Activated CD8-positive, alpha-beta memory T cell treated with anti-CD3 and anti-CD28 coated beads for 48 hours (primary cell): ENCODE measurements at places on chromosomes 11 and 22.
A peak's percentile ranks its signal among the peaks of the same experiment; 100 is the strongest.

GRCh38 chr11:44767421-44767820, 40.7 kb downstream of the TSPAN18 start:
- no peak for DNase-seq

- DNase-seq, result no peak
These were observed 169.1 kb upstream of the B3GAT1 start for GRCh38 chr11:134581121-134581626.

DNA sequence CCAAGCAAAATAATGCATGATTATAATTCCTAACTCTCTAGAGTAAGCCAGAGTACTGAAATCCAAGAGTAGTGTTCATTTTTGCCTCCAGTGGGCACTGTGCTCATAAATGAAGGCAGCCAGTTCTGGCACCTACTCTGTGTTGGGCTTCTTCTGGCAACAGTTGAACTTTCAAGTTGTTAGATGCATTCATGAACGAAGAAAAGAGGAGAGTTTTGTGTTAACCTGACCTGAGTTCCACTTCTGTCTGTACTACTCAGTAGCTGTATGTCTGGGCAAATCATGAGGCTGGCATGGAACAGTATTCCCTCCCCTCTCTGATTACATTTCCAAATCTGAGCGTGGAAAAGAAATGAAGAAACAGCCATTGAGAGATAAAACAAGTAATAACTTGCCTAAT, 20.3 kb upstream of the TENM4 start:
- no peak for DNase-seq

DNA sequence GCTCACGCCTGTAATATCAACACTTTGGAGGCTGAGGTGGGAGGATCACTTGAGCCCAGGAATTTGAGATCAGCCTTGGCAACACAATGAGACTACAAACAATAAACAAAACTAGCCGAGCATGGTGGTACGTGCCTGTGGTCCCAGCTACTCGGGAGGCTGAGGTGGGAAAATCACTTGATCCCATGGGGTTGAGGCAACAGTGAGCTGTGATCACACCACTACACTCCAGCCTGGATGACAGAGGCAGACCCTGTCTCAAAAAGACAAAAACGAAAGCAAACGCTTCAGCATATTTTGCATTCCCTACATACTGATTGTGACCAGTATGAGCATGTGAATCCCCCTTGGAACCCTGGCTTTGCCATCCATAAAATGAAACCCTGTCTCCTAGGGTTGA, 33.9 kb upstream of the MN1 start:
- no peak for DNase-seq

DNA sequence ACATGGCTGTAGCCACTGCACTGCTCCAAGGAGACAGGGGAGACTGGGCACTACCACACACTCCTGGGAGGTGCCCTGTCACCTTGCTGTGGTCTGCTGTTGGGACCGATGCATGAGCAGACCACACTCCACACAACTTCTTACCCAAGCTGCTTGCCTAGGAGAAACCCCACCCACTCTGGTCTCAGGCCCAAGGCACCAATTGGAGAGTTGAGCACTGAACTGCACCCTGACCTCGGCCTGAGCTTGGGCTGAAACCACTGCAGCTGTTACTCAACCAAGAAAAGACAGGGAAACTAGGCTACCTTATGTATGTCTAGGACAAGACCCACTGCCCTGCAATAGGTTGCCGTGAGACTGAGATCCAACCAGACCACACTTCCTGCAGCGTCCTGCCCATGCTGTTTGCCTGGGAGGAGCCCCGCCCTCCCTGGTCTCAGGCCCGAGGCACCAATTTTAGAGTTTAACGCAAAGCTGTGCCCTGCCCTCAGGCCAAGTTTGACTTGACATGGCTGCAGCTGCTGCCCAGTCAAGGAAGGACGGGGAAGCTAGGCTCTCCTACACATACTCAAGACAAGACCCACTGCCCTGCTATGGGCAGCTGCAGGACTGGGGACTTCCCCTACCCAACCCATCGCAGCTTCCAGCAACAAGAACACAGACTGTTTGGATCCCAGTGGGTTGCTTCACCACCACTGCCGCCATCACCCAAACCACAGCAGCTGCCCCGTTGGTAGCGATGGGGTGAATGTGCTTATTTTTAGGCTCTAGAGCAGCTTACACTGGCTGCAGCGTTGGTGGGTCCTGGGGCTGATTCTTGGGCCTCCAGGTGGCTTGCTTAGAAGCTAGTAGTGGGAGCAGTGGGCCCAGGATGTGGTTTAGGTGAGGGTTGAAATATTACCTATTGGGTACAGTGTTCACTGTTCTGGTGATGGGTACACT, 66.8 kb downstream of the BRD1 start:
- DNase-seq, result no peak

GRCh38 chr11:120703358-120704152, 192.0 kb downstream of the GRIK4 start:
- no peak for DNase-seq

DNA sequence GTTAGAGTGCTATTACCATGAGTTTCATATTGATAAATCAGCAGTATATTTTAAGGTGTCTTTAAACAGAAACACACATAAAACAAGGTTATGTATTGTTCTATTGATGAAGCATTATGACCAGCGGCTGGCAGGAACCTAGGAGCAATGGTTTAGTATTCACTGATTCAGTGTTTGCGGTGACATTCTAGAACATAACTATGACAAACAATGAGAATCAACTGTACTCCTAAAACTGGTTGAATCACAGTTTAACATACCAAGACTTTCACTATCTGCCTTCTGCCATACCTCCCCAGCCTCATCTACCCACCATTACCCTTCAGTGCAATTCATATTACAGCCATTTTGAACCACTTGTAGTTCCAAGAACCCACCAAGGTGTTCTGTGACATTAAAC, 8.8 kb downstream of the HOATZ start:
- DNase-seq, result no peak

GRCh38 chr11:15489281-15489680, 374.6 kb downstream of the INSC start:
- DNase-seq, result no peak

DNA sequence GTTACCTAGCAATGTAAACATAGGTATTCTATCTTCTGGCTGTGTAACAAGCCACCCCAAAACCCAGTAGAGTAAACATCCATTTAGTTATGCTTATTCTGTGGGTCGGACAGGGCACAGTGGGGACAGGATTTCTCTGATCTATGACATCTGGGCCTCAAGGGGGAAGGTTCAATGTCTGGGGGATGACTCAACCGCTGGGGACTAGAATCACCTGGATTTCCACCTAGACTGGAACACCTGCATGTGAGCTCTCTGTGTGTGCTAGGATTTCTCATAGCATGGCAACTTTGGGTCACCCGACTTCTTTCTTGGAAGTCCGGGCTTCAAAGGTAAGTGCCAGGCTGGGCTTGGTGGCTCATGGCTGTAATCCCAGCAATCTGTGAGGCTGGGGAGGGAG, 36.5 kb upstream of the MICAL2 start:
- no peak for DNase-seq

GRCh38 chr11:61162092-61162941, 1.1 kb upstream of the VPS37C start:
- DNase-seq, result no peak

GRCh38 chr11:32931606-32932005, 39.0 kb downstream of the QSER1 start:
- DNase-seq, result no peak

- no peak for DNase-seq
These were observed 8.9 kb downstream of the TPST2 start for GRCh38 chr22:26581026-26581425.

- DNase-seq, result no peak
These were observed 35.6 kb upstream of the JAM3 start for GRCh38 chr11:134033276-134033675.

GRCh38 chr11:45739866-45740265, 65.1 kb upstream of the SLC35C1 start:
- DNase-seq, result no peak

DNA sequence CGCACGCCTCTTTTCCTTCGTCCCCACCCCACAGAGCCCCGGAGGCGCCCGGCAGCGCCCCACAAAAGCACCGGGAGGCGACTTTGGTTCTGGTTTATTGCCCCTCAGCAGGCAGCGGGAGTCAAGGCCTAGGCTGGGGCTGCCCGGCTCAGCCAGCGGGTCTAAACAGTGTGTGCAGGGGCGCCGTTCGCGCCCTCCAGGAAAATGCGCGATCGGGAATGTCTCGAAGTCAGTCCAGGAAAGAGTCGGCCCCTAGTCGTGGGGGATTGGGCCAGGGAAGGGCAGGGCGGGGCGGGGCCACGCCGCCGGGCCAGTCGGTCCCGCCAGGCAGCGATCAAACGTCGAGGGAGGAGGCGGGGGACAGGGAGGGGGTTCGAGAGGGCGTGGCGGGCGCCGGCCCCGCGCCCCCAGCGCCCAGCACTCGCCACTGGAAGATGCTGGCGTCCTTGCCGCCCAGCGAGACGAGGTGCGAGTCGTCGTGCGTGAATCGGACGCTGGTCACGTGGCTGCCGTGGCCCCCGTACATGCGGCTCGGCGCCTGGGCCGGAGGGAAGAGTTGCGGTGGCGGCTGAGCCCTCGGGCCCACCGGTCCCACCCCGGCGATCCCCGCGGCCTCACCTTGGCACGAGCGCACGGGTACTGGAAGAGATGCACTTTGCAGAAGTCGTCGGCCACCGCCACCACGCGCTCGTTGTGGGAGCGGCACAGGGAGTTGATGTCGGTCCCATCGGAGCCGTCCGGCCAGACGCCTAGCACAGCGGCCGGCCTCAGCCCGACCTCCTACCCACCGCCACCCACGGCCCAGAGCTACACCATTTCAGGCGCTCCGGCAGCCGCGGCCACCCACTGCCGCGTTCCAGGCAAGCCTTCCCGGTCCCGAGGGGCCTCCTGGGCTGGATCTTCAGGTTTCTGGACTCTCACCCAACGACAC, 741 bp upstream of the MTA2 start:
- no peak for DNase-seq

DNA sequence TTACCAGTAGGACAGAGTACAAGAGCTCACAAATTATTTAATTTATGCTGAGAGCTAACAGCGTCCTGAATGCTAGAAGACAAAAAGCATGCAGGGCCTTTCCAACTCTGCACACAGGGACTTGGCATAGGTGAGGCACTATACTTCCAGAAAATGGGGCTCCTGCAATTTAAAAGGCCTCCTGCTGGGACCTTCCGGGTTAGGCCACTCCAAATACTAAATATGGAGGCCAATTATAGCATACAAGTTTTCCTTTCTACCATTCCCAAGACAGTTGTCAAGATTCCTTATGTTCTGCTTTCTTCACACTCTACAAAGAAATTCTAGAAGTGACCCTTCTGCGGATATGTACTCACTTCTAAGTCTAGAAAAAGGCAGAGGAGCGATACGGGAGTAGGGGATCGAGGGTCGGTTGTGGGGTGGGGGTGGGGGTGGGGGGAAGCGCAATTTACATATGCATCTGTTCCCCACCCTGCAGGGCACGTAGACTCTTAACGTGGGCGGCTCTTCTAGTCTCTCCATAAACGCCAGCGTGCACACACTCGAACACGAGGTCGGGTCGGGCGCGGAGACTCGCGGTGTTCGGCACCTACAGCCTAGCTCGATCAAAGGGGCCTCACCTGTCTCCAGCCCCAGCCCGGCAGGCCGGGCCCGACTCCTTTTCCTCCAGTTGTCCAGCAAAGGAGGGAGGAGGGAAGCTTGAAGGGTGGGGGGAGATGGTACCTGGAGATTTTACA, 728 bp downstream of the DCUN1D5 start:
- peak; percentile 27 for DNase-seq

GRCh38 chr11:47156333-47156732, 20.3 kb downstream of the ARFGAP2 start:
- DNase-seq, result no peak

DNA sequence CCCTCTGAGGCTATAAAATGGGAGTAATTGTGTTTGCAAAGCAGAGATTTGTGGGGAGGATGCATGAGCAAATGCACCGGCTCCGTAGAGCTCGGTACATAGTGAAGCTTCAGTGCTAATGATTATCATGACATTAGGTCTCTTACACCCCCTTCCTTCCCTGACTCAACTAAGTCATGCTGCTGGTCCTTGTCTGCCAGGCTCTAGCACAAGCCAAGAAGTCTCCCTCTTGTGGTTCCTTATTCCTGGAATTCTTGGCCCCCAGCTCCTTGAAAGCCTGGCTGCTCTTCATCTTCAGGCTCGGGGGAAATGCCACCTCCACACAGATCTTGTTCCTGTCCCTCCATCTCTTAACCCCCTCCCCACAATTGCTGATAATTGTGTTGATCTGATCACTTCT, 45.7 kb upstream of the SYT13 start:
- DNase-seq, result no peak

GRCh38 chr11:1231396-1232020, 8.6 kb downstream of the MUC5B start:
- no peak for DNase-seq

- no peak for DNase-seq
These were observed 234.7 kb downstream of the INSC start for GRCh38 chr11:15349413-15349812.

- no peak for DNase-seq
These were observed 7.4 kb downstream of the SLC25A45 start for GRCh38 chr11:65375012-65375411.

DNA sequence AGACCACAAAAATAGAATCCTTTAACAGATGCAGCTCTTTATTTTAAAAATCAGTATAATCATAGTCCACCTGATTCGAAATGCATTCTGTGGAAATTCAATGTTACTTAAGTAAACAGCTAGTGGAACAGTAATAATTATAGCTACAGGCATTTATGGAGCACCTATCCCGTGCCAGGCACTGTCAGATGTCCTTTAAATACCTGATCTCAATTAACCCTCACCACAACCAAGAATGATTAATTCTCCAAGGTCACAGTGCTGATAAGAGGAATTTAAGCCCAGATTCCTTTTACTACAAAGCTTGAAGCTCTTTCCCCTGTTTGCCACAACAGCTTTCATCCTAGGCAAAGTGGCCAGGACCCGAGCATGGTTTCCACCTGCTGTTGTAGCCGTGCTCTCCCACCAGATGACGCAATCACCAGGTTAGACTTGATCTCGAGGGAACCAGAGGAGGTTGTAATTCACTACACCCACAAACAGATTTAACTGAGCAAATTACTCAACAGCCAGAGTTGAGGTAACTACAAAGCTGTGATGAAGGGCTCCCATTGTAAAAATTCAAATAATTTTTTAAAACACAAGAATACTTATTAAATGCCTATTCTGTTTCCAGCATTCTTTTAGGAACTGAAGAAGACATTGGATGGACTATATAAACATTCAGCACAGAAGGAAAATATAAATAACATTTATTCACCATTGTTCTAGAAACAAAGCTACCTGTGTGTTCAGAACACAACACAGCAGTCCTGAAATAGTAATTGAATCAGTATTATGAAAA, 10.3 kb downstream of the PRDM10 start:
- no peak for DNase-seq

GRCh38 chr11:680970-681369, 14.1 kb downstream of the DEAF1 start:
- DNase-seq, result no peak

GRCh38 chr11:73306977-73307322, 1.1 kb upstream of the ARHGEF17 start:
- DNase-seq, result no peak

DNA sequence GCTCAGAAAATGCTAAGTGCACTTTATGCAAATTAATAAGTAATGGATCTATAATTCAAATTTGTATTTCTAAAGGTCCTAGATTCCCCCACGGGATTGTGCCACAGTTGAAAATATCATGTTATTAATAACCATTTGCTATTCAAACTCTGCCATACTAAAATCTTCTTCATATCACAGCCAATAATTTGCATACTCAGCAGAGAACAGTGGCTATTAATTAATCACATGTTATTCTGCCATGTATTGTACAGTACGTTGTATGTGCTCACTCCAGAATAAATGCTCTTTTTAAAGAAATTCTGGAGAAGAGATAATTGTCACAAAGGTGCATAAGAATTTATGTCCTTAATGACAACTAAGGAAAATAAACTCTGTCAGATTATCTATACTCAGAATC, 184.9 kb upstream of the LUZP2 start:
- no peak for DNase-seq
